ENCODE measurements at places on chromosomes 5 and 9.

- no peak for DNase-seq
These were observed 127.0 kb downstream of the GNA14 start for GRCh38 chr9:77521091-77521490.

GRCh38 chr9:99108131-99108530, 3.2 kb downstream of the TGFBR1 start:
- DNase-seq = no peak

DNA sequence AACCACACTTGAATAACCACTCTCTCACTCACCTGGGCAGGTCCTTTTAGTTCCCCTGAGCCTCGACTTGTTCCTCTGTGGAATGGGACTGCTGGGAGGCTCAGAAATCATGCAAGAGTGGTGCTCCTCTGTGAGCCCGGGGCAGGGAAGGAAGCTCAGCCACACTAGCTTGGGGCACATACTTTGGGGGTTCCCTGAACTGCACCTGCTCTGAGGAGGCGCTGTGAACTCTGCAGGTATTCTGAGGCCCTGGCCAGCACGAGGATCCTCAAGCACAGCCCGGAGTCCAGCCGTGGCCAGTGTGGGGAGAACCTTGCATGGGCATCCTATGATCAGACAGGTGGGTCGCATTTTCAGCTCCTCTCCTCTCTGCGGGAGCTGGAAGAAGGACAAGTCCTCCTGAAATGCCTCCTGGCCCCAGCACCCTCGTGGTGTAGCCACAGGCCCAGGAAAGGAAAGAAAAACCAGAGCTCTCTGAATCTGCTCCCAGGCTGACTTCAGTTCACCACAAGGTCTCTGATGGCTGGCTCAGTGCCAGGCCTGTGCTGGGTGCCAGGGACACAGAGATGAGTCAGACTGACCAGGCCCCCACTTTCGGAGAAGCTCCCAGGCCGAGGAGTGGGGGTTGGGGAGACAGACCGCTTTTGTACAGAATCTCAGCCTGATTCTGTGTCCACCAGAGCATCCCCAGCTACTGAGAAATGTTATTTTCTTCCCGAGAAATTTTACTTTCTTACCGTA, 11.9 kb downstream of the GLIPR2 start:
- DNase-seq = peak; percentile 76

GRCh38 chr9:109945573-109945972, 165.6 kb downstream of the PALM2AKAP2 start:
- DNase-seq = no peak

DNA sequence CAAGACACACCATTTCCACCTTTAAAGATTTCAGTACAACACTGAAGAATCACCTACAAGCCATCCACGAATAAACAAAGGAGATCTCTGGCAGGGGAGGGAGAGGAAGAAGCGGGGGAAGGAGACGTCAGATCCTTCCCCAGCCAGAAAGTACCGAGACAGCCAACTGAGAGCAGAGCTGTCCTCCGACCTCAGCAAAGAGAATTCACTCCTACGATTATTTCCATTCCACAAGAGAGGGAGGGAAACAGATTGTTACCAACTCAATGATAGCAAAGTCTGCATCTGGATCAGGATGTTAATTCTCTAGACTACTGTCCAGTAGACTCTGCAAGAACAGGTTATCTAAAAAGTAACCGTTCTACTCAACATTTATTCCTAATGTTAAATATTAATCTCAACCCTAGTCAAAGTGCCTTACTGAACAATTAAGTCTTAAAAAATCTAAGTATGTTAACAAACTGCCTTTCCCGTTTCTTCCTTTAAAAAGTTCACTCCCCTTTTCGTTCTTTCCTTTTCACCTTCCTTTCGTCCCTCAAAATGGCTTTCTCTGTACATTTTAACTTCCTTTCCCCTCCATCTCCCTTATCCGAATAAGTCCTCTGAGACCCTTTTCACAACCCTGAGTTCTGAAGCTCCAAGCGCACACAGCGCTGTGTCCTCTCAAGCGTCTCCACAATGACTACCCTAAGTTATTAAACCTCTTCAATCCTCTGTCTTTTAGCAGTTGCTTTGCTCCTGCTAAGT, 1.4 kb downstream of the CHD1 start:
- peak; percentile 61 for DNase-seq

DNA sequence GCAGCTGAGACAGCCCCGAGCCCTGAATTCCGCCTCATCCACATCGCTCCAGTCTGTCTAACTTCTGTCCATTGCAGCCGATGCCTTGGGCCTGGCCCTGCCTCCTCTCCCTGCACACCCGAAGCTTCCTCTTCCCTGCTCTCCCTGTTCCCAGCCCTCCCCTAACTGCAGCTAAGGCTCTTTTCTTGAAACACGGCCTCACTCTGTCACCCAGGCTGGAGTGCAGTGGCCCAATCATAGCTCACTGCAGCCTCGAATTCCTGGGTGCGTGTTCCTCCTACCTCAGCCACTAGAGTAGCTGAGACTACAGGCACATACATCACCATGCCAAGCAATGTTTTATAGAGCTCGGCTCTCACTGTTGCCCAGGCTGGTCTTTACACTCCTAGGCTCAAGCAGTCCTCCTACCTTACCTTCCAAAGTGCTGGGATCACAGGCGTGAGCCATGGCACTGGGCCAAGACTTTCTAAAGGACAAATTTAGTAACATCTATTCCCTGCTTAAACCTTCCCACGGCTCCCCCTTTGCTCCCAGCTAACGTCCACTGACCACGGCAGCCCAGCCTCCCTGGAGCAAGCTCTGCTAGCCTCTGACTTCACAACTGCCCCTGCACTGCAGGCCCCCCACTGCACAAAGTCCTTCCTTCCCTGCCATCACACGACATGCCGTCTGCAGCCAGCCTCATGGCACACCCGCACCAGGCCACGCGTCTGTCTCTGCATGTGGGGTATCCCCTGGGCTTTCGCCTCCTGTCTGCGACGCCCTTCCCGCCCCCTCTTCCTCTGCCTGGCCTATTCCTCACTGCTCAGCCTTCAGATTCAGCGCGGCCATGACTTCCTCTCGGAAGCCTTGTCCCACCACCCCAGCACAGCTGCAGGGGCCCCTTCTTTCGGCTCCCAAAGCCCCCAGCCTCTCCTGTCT, 28.6 kb downstream of the LAMC3 start:
- no peak for DNase-seq

GRCh38 chr9:98404237-98404636, 148.8 kb upstream of the TBC1D2 start:
- no peak for DNase-seq

- DNase-seq = no peak
These were observed 19.1 kb downstream of the AUH start for GRCh38 chr9:91342575-91342974.

GRCh38 chr9:80926611-80927010, 762.7 kb downstream of the TLE1 start:
- no peak for DNase-seq

- no peak for DNase-seq
These were observed 197.5 kb downstream of the CDK5RAP2 start for GRCh38 chr9:120382453-120382852.

GRCh38 chr5:160169326-160169725, 50.1 kb upstream of the PWWP2A start:
- no peak for DNase-seq

DNA sequence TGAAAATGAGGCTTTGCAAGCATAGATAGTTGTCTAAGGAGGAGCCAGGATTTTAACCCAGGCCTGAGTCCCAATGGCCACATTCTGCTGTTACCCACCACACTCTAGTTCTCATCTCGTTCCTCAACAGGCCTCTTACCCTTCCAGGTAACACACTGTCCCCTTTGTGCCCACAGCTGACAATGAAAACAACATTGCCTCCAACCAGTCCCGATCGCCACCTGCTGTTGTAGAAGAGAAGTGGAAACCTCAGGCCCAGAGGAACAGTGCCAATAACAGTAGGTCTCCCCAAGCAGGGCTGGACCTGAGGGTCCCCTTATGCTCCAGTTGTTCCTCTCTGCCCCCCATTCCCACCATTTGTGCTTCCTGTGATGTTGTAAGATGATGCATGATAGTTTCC, 30.4 kb downstream of the AMBP start:
- no peak for DNase-seq

GRCh38 chr9:36100532-36100931, 36.0 kb upstream of the GLIPR2 start:
- no peak for DNase-seq

DNA sequence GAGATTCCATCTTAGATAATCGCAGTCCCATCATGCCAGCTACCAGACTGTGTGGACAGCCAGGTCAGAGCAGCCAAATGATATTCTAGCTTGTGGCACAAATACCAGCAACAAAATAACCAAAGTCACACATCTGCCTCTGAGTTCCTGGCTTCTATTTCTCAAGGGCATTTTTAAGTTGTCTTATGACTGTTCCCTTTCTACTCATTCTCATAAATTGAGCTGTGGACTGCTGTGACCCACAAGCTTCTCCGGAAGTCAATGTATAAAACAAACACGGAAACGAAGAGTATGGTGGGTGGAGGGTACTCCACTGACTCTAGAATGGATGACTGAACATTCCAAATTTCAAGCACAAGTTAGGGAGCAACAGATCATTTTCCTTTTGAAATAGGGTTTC, 43.9 kb downstream of the PDCD1LG2 start:
- no peak for DNase-seq

DNA sequence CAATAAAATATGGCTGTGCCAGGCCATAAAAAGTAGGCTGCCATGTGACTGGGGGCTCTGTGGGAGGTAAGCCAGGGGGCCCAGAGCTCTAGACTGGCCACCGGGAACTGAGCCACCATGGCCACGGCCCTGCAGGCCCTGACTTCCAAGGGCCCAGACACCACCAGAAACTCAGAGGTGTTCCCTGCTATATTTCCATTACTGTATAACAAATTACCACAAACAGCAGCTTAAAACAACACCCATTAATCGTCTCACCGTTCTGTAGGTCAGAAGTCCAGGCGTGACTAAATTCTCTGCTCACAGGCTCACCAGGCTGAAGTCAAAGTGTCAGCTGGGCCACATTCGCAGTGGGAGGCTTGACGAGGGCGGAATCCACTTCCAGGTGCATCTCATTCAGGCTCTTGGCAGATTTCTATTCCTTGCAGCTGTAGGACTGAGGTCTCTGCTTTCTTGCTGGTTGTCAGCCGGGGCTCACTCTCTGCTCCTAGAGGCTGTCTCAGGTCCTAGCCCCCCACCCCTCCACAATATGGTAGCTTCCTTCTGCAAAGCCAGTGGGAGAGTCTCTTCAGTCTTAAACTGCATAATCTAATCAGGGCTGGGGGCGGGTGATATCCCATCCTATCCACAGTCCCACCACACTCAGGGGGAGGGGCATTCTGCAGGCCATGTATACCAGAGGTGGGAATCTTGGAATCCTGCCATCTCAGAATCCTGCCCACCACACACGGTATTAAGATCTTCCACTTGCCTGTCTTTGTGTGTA, 125.4 kb downstream of the C5orf15 start:
- no peak for DNase-seq

GRCh38 chr9:83270116-83270515, 207.2 kb upstream of the RASEF start:
- DNase-seq = no peak

DNA sequence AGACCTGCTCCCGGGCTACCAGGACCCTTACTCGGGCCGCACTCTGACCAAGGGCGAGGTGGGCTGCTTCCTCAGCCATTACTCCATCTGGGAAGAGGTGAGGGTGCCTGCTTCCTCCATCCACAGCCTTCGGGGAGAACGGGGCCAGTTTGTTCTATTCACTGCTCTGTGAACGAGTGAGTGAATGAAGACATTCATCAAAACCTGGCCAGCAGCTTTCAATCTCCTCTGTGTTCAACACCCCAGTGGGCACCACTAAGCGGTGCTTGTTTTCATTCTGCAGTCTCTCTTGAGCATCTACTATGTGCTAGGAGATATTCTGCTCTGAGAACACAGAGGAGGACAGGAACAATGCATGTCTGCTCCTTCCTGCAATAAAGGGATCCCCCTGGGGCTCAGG, 10.6 kb downstream of the CERCAM start:
- no peak for DNase-seq

DNA sequence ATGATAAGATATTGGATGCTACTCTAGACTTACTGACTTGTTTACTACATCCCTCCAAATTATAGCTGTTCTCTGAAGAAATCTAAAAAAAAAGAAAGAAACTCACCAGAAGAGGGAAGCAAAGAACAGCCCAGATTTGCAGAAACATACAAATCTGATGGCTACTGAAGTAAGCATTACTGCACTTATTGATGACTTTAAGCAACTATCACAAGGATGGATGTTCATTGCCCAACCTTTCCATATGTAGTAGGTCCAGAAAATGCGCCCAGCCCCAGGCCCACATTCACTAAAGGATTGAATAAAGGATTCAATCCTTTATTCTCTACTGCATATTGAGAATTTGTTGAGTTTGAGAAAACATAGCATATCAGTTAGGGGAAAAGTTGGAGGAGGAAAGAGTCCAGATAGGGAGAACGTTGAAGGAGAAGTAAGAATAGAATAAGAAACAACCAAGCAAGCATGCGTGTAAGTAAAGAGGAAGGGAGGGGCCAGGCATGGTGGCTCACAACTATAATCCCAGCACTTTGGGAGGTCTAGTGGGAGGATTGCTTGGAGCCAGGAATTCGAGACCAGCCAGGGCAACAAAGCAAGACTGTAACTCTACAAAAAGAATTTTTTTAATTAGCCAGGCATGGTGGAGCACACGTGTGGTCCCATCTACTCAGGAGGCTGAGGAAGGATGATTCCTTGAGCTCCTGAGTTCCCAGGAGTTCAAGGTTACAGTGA, 33.8 kb upstream of the DTWD2 start:
- peak; percentile 7 for DNase-seq

DNA sequence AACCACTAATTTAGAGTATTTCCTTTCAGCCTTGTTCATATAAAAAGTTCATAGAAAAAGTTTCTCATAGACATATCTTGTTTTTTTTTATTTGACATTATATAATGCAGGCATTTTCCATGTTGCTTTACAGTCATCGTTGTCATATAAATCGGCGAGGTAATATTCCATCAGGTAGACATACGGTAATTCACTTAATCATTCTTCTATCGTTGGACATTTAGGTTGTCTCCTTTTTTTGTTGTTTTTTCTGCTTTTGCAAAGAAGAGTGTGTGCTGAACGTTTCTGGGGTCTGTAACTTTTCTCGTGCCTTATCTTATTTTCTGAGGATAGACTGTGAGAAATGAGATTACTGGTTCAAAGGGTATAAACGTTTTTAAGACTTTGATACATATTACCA, 283.6 kb downstream of the ARHGAP26 start:
- DNase-seq = no peak

DNA sequence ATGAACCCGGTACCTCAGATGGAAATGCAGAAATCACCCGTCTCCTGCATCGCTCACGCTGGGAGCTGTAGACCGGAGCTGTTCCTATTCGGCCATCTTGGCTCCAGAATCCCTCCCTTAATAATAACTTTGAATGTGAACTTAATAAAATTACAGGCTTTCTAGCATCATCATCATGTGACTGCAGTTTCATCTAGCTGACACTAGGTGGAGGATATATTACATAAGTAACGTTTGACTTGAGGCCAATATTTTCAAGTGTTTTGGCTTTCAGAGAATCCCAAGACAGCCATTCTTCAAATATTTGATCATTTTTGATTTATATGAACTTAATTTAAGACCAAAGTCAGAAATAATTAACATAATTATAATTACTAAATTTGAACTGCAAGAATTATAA, 474.9 kb upstream of the CDH10 start:
- DNase-seq = no peak
